Femur (tissue), 1 donor: ENCODE measurements at places on chromosomes 13 and 19.

- no peak for DNase-seq
These were observed 9.8 kb upstream of the CLN5 start for GRCh38 chr13:76982061-76982460.

GRCh38 chr13:66994097-66994496, 236.0 kb downstream of the PCDH9 start:
- DNase-seq, result peak; percentile 78

GRCh38 chr13:29362849-29363604, 232.5 kb downstream of the SLC7A1 start:
- DNase-seq, result peak; percentile 39

- no peak for DNase-seq
These were observed 86.3 kb downstream of the LRCH1 start for GRCh38 chr13:46639033-46639981.

DNA sequence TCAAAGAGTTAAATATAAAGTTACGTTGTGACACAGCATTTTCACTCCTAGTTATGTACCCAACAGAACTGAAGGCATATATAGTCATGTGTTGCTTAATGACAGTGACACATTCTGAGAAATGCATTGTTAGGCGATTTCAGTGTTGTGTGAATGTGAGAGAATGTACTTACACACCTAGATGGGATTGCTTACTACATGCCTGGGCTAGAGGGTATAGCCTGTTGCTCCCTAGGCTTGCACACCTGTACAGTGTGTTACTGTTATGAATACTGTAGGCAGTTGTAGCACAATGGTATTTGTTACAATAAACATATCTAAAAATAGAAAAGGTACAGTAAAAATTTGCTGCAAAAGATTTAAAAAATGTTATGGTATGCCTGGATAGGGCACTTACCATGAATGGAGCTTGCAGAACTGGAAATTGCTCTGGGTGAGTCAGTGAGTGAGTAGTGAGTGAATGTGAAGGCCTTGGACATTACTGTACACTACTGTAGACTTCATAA, 89.2 kb downstream of the DHRS12 start:
- DNase-seq, result no peak

DNA sequence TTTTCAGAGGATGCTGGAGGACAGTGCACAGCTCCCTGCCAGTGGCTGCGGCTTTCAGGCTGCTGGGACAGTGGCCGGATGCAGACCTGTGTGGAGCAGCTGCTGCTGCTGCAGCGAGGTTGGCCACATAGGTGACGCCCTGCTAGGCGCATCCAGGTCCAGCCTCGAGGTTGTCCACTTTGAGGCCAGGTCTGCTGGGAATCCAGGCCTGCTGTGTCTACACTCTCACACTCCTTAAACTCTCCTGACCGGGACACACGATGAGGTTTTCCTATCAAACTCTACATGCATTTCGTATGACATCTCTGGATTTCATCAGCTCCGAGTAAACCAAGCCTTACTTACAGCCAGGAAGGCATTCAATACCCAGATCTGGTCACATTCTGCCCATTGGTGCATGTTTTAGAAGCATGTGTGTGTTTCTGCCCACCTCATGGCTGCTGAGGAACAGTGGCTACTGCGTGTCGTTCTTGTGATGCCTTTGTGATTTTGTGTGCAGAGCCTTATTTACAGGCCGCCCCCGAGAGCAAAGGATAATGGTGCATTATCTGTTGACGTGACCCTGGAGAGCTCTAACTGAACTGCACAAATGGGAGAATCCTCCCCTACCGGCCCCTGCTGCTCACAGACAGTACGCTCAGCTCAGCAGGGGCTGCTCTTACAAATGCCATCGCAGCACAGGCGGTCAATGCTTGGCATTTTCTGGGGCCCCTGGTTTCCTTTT, 12.3 kb upstream of the MCF2L start:
- DNase-seq, result peak; percentile 20

DNA sequence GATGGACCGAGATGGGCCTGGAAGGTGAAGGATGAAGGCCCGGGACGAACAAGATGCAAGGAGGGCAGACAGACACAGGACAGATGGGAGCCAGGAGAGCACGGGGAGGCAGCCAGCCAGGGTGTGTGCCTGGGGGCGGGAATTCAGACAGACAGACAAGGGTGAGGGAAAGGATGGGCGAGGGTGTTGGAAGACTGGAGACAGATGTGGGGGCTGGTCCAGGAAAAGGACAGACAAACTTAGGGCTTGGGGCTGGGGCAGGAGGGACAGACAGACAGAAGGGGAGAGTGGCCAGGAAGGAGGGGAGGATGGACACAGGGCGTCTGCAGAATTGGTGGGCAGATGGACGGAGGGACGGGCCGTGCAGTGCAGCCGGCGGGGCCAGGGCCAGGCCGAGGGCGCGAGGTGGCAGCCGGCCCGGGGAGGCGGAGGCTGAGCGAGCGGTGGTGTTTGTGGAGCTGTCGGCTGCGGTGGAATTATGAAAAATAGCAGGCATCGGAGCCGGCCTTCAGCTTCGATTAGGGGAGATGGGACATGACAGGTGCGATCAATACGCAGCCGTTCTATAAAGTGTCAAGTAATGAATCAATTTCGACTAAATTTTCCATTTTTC, 4.6 kb upstream of the ERFL start:
- DNase-seq, result no peak

GRCh38 chr13:86606264-86606663, 807.0 kb upstream of the SLITRK6 start:
- no peak for DNase-seq

GRCh38 chr19:10018263-10018662, 5.0 kb downstream of the RDH8 start:
- no peak for DNase-seq

DNA sequence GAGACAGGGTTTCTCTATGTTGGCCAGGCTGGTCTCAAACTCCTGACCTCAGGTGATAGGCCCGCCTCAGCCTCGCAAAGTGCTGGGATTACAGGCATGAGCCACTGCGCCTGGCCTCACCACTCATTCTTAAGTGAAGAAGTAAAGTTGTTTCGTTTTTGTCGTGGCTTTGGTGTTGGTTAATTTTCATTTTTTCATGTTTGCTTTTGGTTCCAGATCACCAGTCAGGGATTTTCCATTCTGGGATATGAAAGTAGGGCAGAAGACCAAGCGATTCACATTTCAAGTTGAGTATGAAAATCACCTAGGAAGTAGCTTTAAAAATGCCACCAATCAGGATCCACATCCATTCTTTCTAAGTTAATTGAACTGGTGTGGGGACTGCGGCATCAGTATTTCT, 289.9 kb downstream of the DIAPH3 start:
- DNase-seq, result no peak

DNA sequence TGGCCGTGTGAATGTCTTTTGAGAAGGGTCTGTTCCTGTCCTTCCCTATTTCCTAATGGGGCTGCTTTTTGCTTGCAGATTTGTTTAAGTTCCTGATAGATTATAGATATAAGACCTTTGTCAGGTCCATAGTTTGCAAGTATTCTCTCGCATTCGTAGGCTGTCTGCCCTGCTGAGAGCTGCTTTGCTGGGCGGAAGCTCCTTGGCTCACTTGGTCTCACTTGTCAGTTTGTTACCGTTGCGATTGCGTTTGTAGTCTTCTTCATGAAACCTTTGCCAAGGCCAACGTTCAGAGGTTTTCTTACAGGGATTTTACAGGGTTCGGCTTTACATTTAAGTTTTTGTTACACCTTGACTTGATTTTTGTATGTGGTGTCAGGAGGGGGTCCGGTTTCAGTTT, 44.0 kb upstream of the TFDP1 start:
- peak; percentile 3 for DNase-seq

DNA sequence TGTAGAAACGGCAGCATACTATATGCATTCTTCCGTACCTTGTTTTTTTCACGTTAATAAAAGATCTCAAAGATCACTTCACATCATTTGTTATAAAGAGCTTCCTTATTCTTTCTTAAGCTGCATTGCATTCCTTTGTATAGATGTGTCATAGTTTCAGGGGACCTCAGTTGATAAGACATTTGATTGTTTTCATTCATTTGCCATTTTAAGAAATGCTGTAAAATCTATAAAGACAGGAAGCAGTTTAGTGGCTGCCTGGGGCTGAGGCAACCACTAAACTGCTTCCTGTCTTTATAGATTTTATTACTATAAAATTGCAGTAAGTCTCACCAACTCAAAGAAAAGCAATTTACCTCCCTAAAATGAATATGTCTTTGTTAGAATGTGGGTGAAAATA, 59.4 kb downstream of the ZDHHC20 start:
- no peak for DNase-seq
